Activated naive CD4-positive, alpha-beta T cell (primary cell): ENCODE measurements at places on chromosomes 7 and 10.

DNA sequence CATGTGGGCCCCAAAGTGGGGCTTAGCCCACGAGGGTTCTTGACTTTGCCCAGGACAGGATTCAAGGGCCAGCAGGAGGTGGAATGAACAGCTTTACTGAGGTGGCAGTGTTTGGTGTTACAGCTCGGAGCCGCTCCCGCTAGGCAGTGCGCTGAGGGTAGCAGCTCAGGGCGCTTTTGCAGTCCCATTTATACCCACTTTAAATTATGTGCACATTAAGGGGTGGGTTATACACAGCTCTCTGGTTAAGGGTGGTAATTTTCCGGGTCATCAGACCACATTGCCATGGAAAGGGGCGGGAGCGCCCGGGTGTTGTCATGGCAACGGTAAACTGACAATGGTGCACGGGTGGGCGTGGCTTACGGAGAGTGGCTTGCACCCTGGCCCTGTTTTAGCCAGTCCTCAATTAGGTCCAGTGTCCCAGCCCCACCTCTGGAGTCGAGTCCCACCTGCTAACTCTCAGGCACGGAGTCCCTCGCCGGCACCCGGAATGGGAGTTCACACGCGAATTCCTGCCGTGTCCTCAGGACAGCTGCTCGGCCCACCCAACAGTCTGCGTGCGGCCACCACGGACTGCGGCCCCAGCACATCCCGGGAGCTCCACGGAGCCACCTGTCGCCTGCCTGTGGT is 58.2 kb upstream of the PDGFA start:
- no peak for DNase-seq

DNA sequence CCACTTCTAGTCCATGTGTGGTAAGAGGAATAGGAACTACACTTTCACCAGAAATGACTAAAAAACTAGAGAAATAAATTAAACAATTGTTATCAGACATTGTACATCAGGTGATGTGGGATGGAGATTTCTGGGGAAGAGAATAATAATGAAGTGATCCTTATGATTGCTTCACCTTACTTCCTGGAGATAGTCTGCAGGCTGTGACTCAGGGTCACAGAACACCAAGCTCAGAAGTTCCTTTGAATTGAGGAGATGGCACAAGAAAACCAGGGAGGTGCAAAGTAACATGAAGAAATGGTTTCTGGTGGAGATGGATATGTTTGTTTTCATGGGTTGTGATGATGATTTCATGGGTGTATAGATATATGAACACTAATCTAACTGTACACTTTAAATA is 44.5 kb downstream of the ZWINT start:
- DNase-seq: no peak

GRCh38 chr7:25031007-25031406 is 51.0 kb upstream of the OSBPL3 start:
- no peak for DNase-seq

GRCh38 chr10:28981007-28981406 is 303.7 kb downstream of the BAMBI start:
- DNase-seq: no peak

GRCh38 chr10:5089865-5090264 is 4.3 kb upstream of the AKR1C3 start:
- no peak for DNase-seq

DNA sequence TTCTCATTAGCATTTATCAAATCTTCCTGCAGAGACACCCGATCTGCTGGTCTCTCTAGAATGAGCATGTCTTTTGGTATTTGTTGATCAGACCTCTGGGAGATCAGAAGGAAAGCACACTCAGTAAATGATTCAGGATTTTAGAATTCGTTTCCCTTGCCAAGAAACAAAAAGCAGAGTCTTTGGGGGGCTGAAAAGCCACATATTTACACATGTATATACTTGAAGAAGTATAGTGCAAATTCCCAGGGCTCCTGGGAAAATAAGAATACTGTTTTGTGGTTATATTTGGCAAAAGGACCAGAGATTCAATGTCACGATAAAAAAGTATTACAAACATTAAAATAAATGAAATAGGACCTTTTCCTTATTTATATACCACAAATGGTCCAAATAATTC is 100.2 kb downstream of the AGMO start:
- DNase-seq: no peak

GRCh38 chr7:107025449-107026103 is 18.9 kb upstream of the PRKAR2B start:
- DNase-seq: no peak

DNA sequence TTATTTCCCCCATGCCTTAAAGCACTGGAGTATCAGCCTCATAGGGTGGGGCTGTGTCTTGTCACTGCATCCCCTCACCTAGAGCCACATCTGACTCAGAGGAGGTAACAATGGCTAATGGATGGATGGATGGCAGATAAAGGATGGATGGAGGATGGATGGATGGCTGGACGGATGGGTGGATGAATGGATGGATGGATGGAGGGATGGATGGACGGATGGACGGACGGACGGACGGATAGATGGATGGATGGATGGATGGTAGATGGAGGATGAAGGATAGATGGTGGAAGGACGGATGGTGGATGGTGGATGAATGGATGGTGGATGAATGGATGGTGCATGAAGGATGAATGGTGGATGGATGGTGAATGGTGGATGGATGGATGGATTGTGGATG is 77.2 kb downstream of the PDGFA start:
- DNase-seq: no peak

DNA sequence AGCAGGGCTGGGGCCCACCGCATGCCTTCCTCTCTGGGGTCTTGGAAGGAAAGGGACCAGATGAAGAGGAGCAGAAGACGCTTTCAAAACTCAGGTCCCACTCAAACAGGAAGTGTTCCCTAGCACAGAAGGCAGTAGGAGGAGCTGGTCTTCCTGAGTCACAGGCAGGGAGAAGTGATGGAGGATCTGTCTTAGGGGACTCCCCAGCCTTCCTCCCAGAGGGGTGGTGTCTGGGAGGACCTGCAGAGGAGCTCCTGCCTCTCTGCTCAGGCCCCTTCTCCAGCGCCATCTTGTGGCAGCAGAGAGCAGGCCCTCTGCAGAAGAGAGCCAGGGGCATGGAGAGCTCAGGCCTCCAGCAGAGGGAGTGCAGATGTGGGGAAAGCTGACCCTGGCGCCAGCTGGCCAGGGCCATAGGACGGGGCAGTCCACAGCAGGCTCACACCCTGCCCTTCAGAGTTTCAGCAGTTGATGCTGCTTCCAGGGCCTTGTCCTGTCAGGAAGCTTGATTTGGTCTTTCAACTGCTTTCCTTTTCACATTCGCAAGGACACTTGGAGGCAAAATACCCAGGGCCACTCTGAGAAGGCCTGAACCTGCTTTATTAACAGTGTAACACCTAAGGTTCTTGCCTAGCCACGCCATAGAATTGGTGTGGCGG is 62.2 kb upstream of the TARP start:
- DNase-seq: peak; percentile 37

DNA sequence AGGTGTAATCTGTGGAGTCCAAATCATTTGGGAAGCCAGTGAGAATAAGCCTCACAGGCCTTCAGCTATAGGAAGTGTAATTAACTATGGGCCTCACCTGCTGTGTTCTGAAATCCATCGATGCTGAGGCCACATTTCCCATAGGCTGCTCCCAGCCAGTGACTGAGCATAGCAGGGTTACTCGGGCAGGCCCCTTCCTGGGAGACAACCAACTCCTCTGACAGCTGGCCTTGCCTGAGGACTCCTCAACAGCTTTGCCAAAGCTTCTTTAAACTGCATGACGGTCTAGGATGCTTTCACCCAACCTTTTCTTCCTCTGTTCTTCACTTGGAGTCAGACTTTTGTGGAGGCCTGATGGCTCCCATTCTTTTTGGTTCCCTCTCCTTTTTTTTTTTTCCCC is 63.8 kb upstream of the SMNDC1 start:
- DNase-seq: no peak

- no peak for DNase-seq
These were observed 268.1 kb upstream of the FZD8 start for GRCh38 chr10:35910234-35910633.

DNA sequence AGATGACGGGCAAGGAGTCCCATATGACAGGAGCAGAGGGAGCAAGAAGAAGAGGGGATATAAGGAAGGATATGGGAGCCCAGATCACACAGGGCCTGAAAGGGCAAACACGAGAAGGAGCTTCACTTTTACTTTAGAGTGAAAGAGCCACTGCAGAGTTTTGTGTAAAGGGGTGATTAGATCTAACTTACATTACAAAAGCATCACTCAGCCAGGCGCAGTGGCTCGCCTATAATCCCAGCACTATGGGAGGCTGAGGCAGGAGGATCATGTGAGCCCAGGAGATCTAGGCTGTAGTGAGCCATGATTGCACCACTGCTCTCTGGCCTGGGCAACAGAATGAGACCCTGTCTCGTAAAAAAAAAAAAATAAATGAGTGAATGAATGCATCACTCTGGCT is 91.1 kb downstream of the MPP7 start:
- no peak for DNase-seq

GRCh38 chr10:65622608-65623007 is 1303.2 kb upstream of the LRRTM3 start:
- DNase-seq: no peak

GRCh38 chr7:37633048-37633447 is 50.5 kb upstream of the GPR141 start:
- no peak for DNase-seq

DNA sequence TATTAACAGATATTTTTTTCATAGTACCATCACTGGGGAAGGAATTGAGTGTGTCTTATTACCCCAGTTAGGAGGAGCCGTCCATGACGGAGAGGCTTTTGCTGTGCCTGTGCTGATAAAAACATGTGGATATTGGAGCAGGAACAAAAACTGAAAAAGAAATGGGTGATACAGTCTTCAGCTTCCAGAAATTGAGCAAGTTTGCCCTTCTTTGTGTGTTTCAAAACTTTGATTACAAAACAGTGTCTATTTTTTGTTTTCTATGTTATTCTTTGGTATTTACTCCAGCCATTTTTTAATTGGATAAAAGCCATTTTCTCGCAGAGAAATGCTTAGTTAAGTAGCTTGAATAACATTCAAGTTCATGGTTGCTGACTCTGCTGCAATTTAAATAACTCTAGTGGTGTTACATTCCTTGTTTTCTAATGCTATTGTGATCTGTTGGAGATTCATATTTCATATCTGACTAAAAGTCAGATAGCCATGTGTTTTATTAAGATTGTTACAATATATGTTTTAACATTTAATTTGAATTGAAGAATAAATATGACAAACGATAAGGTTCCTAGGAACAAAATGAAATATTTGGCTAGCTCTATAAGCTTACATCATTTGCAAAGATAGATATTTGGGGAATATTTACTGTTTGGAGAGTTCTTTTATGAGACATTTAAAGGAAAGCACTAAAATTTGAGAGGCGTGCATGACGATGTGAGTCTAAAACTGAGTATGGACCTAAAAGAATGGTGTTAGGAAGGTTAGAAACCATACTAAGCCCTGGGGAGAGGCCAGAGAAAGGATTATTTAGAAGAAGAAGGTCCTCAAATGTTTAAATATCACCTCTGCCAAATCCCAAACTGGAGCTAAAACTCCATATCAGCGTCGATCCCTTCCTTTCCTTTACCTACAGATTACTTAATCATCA is 747.3 kb upstream of the CELF2 start:
- DNase-seq: no peak

- DNase-seq: no peak
These were observed 46.8 kb upstream of the NAMPT start for GRCh38 chr7:106331441-106332175.

DNA sequence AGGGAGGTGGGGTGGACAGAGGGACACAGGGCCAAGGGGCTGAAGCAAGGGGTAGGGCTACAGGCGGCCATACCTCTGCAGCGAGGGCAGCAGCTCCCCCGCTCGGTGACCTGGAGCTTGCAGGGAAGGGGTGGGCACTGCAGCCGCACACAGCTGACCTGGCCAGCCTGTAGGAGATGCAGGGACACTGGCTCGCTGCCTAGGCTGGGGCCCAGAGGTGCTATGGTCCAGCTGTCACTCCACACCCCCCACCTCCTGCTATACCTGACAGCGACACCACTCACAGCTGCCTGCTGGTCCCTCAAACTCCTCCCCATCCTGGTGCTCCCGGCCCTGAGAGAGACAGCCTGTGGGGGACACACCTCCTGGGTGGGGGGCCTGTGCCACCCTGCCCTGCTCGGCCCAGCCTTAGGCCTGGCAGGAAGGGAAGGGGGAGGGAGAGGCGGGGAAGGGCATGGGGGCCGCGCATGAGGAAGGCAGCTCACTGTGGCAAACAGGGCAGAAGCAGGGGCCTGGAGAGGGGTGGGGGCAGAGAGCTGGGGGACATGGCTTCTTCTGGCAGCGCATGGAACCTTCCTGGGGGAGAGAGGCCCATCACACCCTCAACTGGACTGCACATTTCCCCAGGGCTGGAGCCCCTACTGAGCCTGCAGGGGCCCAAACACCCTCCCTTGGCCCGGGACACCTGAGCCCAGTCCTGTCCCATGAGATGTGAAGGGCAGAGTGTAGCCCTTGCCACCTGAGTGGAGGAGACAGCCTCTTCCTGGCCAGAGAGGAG is 23.9 kb downstream of the ATP6V1F start:
- no peak for DNase-seq

GRCh38 chr7:42253316-42253715 is 16.3 kb upstream of the GLI3 start:
- DNase-seq: no peak

GRCh38 chr10:21488246-21488956 is 37.1 kb downstream of the SKIDA1 start:
- DNase-seq: no peak

- no peak for DNase-seq
These were observed 89.2 kb downstream of the CARD11 start for GRCh38 chr7:2954433-2954853.

GRCh38 chr7:37833107-37833817 is 15.1 kb upstream of the NME8 start:
- no peak for DNase-seq

GRCh38 chr7:11343818-11344413 is 370.2 kb downstream of the PHF14 start:
- DNase-seq: no peak

DNA sequence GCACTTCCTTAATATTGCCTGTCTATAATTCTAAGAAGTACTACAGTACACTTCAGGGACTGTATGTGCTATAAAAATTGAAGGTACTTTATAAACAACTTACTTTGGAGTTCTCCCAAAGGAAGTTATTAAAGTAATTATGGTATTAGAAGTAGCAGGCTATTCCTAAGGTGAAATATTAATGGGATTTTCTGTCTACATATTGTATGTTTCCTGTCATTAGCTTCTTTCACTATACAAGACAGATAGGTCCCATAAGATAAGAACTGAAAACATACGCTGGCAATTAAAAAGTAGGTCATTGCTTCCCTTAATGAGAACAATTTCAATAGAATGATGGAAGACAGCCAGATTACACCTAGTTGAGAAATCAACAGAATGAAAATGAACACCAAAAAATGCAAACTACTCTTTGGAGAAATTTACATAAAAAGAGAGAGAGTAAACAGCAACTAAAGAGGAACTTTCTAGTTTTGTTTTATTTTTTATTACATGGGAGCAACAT is 147.0 kb downstream of the HBP1 start:
- no peak for DNase-seq

GRCh38 chr7:104091242-104091641 is 101.8 kb upstream of the RELN start:
- no peak for DNase-seq

DNA sequence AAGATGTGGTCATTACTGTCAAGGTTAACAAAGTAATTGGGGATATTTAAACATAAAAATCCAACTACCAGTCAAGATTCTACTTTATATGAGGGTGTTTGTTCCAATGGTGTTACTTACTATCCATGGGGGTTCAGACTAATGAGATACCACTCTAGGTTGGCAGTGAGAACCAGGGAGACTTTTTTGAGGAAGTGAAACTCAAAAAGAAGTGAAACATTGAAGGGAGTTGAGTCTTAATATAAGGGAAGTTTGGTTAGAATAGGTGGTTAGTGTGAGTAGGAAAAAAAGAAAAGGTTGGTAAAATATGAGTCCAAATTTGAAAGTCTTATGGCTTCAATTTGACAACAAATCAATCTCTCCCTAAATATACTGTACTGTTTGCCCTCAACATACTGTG is 123.6 kb upstream of the ANK3 start:
- no peak for DNase-seq
